C1 segment of cervical spinal cord (tissue), 14 donors: ENCODE measurements at places on chromosomes 1 and 21.

DNA sequence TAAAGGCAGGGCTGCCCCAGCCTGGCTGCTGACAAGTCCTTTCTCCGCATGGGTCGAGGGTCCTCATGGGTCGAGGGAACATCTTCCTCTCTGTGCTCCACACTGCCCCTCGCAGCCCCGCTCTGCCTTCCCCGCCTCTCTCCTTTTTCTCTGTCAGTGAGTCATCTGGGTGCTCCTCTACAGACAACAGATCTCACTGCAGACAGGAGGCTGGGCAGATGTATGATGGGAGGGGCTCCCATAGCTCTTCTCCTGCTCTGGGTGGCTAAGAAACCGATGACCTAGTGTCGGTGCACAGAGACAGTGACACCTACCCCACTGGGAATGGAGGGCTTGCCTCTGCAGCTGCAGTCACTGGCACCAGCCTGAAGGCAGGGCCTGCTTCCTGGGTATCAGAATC lies 5.5 kb downstream of the KCNA10 start:
- DNase-seq, result no peak

DNA sequence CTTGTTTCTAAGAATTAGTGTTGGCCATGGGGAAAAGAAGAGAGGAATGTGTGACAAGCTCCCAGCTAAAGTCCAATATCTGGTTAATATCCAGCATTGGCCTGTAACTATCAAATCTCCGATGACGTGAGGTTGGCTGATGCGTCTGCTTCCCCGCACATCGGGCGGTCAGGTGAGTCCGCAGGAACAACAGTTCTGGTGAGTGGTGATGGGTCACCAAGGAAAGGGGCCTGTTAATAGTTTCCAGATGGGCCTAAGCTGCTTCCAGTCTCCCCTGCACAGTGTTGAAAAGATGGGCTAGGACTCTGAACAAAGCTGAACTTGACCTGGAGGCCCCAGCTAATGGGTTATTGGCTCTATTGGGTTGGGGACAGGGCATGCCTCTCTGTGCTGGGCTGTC lies 193.1 kb upstream of the EDN2 start:
- no peak for DNase-seq

GRCh38 chr1:94982398-94982797 lies 55.5 kb upstream of the CNN3 start:
- DNase-seq, result no peak

DNA sequence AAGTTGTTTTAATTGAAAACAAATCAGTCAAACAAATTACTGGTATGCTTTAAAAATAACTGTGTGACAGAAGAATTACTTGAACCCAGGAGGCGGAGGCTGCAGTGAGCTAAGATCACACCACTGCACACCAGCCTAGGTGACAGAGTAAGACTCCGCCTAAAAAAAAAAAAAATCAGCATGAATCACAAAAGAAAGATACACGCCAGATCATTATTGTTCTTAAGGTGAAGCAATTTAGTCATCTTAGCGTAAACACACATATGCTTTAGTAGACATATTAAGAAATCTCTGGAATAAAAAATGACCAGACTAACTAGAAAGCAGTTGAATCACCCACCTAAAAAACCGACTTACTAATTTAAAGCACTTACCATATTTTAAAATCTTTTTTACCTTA lies 20.2 kb downstream of the RERE start:
- DNase-seq, result no peak

DNA sequence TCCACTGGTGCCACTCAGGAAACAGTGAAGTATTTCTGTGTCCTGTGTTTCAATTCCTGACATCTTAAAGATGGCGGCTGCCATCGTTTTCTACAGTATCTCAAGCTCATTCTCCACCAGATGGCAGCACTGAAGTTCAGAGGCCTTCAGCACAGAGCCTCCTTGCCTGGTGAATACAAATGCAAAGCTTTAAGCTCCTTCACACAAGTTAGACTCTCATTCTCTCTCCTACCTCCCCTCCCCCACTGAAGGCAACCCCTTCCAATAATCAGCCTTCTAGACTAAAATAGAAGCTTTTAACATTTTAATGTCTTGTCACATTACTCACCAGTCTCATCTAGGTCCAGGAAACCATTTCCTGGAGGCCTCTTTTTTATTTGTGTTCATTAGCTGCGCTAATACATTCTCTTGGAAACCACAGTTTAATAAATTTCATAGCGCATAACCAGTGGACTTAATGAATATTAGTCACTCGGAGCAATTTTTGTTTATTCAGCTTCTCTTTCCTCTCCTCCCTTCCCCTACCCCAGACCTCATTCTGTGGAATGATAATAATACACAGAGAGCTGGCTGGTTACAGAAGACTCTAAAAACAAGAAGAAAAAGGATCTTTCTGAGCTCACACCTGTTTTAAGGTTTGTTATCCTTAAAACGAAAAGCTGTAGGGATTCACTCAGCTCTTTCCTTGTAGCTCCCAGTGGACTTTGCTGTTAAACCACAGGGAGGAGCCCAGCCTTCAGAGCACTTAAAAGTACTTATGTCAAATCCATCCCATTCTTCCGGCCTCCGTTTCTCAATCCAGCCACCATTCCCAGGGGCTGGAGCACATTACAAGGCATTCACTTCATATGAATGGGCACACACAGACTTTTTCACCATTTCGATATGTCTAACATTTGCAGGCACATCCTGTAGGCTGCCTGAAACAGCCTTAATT lies 384.9 kb downstream of the HLX start:
- no peak for DNase-seq

DNA sequence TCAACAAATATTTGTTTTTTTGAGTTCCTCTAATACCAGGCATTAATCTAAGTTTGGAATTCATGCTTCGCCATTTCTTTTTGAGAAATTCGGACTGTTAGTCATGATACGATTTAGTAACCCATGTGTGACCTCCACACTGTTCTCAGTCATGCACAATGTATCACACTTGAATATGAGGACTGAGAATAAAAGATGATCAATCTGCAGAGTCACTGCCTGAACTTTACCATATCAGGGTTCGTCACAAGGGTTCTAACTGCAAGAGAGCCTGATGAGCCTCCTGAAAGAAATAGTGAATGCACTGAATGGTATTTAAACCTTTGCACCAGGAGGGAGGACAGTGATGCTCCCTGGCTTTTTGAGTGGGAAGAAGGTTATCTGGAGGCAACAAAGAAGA lies 10.9 kb upstream of the FASLG start:
- no peak for DNase-seq
